ENCODE measurements at places on chromosomes 3 and 15.

DNA sequence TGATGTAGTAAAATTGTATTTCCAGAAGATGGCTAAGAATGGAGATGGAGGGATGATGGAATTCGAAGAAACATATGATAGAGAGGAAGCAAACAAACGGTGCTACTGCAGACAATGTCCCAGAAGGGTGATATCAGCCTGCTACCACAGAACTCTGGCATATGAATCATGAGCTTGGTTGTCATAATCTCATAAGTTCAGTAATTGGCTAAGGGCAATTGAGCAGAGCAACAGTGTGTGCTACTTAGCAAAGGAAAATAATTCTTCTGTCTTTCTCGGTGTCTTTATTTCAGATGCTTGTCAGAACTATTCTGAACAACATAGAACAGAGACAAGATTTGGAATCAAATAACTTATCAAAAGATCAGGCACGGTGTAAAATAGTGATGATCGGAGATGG is 407.3 kb downstream of the GBE1 start:
- DNase-seq = no peak

- DNase-seq = peak; percentile 46
Observed at GRCh38 chr3:51389423-51390183, 1.5 kb upstream of the RBM15B start.

- DNase-seq = no peak
Observed at GRCh38 chr15:39592500-39592899, 11.6 kb downstream of the THBS1 start.

DNA sequence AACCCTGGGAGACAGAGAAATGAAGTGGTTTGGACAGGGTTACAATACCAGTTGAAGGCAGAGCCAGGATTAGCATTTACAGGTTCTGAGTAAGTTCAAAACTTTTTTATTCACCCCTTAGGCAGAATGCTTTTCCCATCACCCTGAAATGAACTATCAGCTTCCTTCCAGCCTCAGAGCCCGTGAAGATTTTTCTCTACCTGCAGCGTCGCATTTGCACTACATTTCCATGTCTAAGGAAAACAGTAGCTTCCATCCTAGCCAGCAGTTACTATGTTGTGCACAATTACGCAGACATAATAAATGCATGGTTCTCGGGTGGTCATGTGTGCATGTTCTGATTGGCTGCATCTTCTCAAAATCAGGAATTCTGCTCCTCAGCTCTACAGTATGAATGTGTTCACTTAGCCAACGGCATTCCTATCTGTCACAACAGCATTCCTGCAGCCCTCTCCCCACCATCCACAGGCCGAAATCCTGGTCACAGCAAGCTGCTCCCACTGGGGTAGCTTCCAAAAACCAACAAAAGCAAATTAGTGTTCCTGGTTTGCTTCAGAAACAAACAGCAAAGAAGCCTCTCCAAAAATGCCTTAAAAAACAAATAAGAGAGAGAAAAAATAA is 510.8 kb upstream of the SEMA6D start:
- DNase-seq = no peak

GRCh38 chr15:31398677-31399301 is 72.2 kb downstream of the KLF13 start:
- DNase-seq = no peak

- DNase-seq = no peak
Observed at GRCh38 chr3:177194299-177194698, 3.0 kb downstream of the TBL1XR1 start.

DNA sequence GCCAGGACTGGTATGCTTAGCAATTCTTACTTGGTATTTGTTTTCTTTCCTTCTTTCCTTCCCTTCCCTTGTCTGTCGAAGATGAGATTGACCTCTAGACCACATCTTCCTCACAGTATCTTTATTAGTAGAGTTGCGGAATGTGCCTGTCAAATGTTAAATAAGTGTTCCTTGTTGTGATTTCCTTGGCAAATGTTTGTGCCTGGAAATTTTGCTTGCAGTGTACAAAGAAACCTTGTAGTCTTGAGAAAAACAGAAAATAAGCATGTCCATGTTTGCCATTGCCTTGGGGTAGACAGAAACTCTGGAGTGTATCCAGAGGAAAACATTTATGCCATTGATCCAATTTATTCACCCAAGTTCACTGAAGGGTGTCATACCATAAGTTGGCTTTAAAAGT is 79.5 kb upstream of the ZNF385D start:
- no peak for DNase-seq

DNA sequence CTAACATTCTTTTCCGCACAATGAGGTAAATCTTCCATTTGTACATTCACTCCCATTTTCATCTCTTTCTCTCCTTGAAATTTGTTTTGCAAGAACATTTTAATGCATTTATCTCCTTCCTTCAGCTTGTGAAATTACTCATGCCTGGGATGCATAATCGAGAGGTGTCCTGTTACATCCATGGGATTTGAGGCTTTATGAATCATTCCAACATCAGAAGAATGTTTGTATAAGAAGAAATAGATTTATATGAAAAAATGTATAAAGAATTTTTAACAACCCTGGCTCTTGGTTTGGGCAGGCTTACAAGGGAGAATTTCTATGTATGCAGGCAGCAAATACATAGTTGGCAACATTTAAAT is 93.2 kb upstream of the MBNL1 start:
- DNase-seq = no peak

DNA sequence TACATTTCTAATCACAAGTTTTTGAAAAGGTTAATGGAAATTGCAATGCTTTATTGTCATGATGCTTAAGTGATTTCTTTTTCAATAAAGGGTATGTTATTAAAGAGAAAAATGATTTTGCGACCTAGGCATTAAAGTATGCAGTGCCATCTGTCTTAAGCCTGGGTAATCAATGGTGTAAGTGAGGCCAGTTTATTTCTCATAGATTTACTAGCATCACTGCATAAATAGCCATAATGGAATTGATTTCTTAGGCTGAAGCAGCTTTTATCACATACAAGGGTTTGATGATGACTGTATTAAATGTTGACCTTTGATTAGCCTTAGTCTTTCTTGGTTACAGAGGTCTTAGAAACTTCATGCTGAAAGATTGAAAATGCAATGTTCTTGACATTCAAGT is 347.4 kb downstream of the FEZF2 start:
- no peak for DNase-seq
